ENCODE measurements at places on chromosomes 11 and 22. TPM values are rescaled to one million over a fixed set of nuclear protein-coding genes. Genes with fewer than 3 reads are reported as not detected.
A peak's percentile ranks its signal among the peaks of the same experiment; 100 is the strongest.

DNA sequence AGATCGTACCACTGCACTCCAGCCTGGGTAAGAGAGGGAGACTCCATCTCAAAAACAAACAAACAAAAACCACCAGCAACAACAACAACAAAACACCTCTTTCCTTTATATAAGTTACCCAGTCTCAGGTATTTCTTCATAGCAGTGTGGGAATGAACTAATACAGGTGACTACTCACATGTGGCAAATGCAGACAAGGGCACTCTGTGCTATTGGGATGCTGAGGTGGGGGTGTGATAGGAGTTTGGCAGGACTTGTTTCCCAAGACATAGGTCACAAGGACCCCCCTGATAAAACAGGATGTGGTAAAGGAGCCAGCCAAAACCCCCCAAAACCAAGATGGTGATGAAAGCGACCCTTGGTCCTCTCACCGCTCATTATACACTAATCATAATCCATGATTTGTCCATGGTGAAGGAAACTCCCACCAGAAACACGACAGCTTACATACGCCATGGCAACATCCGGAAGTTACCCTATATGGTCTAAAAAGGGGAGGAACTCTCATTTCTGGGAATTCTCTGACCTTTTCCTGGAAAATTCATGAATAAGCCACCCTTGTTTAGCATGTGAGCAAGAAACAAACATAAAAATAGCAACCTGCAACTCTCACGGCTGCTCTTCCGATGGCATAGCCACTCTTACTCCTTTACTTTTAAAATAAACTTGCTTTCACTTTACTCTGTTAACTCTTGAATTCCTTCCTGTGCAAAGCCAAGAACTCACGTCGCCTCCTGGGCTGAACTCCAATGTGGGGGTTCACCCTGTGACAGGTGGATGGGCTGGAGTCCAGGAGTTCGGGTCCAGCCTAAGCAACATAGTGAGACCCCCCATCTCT is 18.8 kb upstream of the INCENP start:
- ATAC-seq: peak; percentile 34

- ATAC-seq: no peak
Observed at GRCh38 chr11:126061707-126062678, 673 bp downstream of the CDON start.

DNA sequence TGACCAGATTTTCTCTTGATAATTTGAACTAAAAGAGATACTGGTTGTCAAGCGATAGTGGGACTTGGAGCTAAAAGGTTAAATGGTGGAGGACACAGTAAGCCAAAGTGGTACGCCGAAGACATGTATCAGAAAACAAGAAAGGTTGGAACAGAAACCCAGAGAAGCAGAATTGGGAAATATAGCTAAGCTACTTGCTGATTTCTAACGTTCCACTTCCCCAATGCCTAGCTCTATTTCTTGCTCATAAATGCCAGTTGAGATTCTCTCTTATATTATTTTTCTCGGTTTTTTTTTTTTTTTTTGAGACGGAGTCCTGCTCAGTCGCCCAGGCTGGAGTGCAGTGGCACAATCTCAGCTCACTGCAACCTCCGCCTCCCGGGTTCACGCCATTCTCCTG is 12.7 kb downstream of the TMEM41B start:
- ATAC-seq: no peak

DNA sequence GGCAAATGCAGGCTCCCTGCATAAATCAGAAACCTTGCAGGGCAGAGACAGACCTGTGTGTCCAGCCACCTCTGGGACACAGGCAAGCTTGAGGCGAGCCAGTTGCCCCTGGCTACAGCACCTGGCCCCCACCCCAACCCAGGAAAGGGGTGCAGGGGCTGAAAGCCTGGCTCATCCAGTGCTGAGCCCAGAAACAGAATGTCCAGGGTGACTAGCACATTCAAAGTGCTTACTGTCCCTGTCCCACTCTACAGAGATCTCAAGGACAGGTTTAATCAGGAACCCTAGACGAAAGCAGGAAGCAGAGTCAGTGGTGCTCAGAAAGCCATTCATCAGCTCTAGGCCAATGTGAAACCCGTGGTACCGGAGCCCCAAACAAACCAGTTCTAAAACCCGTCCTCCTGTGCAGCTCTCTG is 31.9 kb downstream of the PLEKHA7 start:
- peak; percentile 68 for ATAC-seq

DNA sequence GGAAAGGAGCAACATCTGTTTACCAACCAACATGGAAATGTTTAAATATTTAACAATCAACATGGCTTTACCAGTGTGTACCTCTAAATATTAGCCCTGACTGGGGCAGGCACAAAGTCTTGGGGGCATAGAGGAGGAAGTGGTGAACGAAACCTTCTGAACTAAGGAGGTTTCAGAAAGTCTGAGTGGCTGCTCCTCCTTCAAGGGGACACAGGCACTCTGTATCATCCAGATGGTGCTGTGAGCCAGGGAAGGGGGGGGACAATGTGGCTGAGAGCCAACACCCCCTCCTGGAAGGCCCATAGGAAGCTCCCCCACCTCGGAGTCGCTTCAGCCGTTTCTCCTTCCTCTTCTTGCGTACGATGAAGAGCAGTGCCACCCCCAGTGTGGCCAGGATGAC is 107.7 kb downstream of the CEP164 start:
- ATAC-seq: no peak

DNA sequence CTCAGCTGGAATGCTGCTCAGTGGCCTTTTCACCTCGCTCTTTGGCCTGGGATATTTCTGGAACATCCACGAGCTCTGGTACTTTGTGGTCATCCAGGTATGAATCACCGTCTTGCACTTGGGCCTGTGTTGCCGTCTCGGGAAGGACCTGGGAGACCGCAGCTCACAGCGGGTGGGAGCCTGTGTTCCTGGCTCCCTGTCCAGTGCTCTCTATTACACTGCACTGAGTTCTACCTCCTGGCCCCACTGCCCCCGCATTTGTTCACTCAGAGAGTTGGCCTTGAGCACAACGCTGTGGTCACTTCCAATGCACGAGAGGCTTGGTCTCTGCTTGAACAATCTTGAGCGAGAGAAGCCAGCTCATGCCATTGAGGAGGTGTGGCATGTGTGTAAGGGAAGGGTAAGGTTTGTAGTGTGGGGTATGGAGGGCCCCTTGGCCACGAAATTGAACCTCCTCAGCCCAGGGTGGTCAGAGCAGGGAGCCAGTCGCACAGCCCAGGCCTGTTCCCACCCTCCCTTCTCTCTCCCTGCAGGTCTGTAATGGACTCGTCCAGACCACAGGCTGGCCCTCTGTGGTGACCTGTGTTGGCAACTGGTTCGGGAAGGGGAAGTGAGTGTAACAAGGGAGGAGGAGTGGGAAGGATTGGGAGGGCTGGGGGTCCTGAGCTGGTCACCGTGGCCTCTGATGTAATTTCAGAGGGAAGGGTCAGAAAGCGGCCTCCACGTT is 16.2 kb downstream of the SLC37A2 start:
- ATAC-seq: no peak

DNA sequence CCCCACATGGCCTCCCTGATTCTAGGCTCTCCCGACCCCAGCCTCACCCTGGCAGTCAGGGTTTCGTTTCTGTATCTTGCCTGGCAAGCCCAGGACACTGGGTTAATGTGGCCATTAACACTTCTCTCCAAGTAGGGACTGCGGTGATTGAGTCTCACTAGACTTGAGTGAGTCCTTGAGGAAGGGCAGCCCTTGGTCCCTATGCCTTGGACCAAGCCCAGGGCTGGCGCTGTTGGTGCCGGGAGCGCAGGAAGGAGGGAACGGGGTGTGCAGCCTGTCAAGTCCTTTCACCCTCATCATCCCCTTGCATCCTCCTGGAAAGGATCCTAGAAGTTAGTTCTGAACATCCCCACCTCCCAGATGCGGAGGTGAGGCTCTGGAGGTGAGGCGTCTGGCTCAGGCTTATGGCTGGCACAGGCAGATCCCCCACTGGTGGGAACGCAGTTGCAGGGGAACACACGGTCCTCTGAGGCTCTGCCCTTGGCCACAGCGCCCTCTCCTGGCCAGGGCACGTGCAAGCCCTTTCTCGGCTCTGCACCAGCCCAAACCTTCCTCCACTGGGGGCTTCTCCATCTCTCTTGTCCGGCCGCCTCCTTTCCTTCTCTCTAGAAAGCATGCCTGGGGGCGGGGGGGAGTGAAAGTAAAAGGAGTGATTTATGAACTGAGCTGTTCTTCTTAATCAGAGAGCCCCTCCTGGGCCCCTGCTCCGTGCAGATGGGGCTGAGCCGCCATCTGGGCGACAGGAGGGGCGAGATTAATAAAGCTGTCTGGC is 56.7 kb downstream of the TP53I11 start:
- peak; percentile 69 for ATAC-seq

GRCh38 chr11:133181066-133181465 is 351.2 kb downstream of the OPCML start:
- no peak for ATAC-seq

DNA sequence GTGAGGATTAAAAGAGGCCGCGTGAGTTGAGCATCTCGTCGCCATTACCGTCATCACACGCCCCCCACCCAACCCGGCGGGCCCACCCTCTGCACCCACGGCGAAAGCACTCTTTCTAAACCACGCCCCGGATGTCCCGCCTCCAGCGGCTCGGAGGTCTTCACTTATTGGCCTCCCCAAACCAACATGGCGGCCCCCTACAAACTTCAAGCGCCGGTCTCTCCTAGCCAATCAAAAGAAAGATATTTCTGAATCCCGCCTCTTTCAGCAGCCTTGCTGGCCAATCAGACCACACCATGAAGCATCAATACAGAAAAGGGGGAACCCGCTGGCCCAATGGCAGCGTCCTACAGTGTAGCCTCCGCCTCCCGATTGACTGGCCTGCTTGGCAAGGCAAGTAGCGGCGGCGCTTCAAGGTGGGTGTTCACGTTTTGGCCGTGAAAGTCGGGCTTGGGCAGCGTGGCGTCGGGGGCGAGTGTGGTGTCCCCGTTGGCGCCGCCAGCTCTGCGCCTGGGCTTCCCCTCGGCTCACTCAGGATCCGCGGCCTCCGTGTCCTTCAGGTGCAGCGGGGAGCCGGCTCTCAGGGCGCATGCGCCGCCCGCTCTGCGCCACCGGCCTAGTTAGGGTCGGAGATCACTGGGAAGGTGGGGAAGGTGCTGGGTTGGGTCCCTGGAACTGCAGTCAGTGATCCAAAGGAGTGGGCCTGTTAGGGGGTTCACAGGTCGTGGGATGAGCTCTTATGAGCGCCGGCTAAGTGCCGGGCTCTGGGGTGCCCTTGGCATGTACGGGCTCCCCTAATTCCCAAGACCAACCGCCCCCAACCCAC is at the start of gene NDUFS8:
NDUFS8 (plus strand) TSS at position 364 of the 826 bp plus-strand sequence. CDS start 1,471 bp downstream, outside the sequence.
- peak; percentile 94 for ATAC-seq

- no peak for ATAC-seq
Observed at GRCh38 chr11:17475666-17476316, 854 bp downstream of the ABCC8 start.

GRCh38 chr11:14894657-14895598 is 2.9 kb upstream of the CYP2R1 start:
- no peak for ATAC-seq

GRCh38 chr11:57359896-57360690 is 20.9 kb downstream of the PRG3 start:
- ATAC-seq: no peak

GRCh38 chr22:39449708-39450107 is 7.1 kb upstream of the MGAT3 start:
- ATAC-seq: no peak

DNA sequence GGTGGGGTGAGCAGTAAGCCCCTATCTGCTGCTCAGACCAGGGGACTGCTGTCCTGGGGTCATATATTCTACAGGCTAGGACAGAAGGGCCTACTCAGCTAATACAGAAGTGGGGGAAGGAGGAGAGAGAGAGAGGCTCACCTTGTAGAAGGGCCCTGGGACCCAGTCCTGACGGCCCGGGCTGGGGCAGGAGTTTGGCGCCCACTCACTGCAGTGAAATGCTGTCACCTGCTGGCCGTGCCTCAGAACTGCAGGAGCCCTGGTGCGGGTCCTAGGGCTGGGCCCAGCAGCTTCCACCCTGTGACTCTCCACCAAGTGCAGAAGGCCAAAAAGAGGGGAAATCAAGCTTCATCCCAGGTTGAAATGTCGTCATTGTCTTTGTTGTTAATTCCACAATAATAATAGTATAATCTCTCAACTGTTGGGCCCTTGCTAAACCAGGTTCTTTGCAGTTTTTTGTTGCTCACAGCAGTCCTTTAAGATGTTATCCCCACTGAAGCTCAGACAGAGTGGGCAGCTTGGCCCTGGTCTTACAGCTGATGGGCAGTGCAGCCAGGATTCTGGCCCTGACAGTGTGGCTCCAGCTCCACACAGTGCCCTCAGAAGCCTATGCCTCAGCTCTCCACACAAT is 29.6 kb downstream of the TRIM29 start:
- peak; percentile 63 for ATAC-seq

DNA sequence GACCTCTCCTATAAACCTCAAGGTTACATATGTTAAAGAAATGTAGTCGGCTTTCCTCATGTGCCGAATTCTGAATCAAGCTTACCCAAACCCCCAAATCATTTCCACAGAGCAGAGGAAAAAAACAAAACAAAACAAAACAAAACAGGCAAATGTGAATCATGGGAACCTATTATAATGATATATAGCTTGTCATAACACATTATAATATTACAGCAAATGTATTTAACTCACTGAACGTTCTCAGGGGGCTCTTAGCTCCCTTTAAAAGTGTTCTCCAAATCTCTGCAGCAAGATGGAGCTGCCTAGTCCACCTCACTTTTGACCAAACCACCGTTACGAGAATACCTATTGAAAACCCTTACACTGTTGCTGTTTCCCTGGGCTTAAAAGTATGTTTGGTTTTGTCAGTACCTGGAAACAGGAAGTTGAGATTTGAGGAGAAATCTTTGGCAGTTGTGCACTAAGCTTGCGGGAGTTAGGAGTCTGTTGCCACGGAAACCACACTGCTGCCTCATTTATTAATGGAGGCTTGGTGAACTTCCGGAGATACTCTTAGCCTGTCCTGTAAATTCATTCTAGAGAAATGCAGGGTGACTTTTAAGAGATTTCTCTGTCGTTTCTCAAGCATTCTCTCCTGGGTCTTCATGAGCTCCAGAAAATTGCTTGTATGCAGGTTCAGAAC is 167.0 kb upstream of the RASSF10 start:
- ATAC-seq: no peak

DNA sequence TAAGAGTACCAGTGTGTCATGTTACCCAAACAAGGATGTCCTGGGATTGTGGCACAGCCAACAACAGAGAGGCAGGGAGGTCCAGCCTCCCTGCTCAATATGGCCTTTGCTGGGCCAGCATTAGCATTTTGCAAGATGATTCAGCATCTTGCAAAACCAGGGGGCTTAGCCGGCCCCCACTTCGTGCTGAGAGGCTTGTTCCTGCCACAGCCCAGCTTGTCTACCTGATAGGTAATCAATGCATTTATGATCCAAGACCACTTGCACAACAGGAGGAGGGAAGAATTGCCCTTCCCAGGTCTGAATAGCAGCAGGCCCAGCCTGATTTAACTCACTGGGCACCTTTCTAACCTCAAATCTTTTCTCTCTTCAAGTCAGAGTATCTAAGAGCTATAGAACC is 189.0 kb upstream of the SYT13 start:
- no peak for ATAC-seq

C22orf42 gene
- total RNA-seq: not detected

RPL27A gene
- 1,154 TPM for total RNA-seq

ANGPTL5 gene
- total RNA-seq: not detected

OR6T1 gene
- total RNA-seq: not detected

ZNF215 gene
- 2.2 TPM for total RNA-seq

APOL6 gene
- 8.1 TPM for total RNA-seq

RAPSN gene
- 0.44 TPM for total RNA-seq
